Omental fat pad (tissue), 4 donors: ENCODE measurements at places on chromosomes 6 and 20.

- DNase-seq: no peak
Observed at GRCh38 chr20:38426006-38426897, 8.9 kb downstream of the SNHG17 start.

- no peak for DNase-seq
Observed at GRCh38 chr20:58557733-58558342, 42.6 kb upstream of the APCDD1L start.

GRCh38 chr6:170404036-170404435 lies 97.5 kb downstream of the FAM120B start:
- DNase-seq: no peak

DNA sequence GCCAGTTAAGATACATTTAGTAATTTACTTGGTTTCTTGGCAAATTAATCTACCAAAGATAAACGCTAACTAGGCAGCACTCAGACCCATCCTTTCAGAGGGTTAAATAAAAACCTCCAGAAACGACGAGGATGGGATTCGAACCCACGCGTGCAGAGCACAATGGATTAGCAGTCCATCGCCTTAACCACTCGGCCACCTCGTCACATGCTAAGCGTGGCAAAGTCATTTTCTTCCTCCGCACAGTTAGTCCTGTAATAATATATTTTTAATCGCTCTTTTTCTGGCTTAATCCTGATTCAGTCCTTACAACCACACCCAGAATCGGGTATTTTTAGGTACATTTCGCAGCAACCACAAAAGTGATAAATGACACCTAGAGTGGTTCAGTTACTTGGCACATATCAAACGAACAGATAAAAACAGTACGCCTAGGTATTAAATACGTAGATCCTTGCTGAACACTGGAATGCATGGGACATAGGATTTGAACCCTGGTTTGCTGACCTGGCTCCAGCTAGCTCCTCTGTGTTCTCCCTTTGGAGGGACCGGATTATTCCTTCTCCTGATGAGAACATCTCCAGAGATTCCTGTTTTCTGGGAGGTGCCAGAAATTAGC lies 71.6 kb downstream of the GPX5 start:
- no peak for DNase-seq

GRCh38 chr6:168042426-168043192 lies 36.4 kb downstream of the FRMD1 start:
- no peak for DNase-seq

- DNase-seq: no peak
Observed at GRCh38 chr6:131861381-131861780, 53.6 kb downstream of the ENPP1 start.

DNA sequence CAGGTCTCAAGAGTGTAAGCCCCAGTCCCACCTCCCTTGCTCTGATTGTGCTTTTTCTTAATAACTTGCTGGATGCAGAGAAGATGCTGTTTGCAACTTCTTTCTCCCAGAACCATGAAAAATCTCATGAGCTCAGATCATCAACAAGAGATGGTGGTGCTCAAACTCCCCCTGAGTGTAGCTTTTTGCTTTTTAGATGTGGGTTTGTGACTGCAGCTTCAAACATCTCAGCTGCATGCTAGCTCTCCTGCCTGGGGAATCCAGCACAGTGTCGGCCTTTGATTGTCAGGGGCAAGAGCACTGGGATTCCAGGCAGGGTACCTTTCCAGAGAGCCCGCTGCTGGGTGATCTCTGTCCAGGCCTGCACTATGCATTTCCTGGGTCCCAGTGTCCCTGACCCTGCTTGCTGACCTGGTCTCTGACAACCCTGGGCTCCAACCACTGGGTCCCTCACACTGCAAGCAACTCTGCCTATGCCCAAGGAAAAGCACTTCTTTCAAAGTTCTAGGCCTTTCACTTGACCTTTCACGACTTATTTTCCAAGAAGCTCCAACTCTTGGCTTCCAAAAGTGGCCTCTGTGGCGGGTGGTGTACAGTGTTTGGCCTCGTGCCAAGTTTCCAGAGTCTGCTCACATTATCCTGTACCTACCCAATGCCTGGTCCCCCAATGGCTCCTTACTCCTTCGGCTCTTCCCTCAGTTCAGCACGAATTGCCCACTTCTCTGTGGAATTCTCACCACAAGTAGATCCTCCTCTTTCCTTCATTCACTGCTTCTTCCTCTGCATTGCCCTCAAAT lies 69.7 kb upstream of the LY86 start:
- no peak for DNase-seq

DNA sequence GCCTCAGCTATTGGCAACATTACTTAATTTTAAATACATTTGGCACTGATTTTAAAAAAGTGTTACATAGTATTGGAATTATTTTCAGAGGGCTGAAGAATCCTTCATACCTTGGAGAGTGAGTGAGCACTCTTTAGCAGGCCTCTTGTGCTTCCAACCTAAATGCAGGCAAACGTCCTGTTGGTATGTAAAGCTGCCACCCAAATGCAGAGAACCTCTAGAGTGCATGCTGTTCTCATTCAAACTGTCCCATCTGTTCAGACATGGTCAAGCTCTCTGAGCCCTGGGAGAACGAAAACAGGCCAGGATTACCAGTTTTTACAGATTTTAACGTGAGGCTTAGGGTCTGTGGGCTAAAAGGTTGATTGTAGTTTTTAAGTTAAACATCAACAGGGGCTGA lies 378.0 kb upstream of the FLRT3 start:
- no peak for DNase-seq

GRCh38 chr20:50446351-50447101 lies 63.7 kb upstream of the PTPN1 start:
- no peak for DNase-seq

DNA sequence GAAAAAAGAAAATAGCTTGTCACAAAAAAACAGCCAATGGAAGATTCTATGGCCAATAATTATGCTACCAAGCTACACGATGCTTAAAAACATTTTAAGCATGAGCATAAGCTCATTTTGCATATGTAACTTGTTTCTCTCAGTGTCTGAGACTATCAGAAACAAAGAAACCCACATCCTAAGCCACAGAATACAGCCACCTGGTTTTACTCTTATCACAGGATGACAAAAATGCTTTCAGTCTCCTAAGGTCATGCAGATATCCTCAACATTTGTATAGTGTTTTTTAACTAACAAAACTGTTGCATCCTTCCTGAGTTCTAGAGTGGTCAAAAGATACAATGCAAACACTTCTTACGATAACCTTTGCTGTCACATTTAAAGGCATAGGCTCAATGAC lies 172.1 kb upstream of the RUNX2 start:
- no peak for DNase-seq

- DNase-seq: no peak
Observed at GRCh38 chr6:39698789-39699188, 26.4 kb downstream of the KIF6 start.

- no peak for DNase-seq
Observed at GRCh38 chr20:58303547-58303946, 6.0 kb upstream of the RAB22A start.

DNA sequence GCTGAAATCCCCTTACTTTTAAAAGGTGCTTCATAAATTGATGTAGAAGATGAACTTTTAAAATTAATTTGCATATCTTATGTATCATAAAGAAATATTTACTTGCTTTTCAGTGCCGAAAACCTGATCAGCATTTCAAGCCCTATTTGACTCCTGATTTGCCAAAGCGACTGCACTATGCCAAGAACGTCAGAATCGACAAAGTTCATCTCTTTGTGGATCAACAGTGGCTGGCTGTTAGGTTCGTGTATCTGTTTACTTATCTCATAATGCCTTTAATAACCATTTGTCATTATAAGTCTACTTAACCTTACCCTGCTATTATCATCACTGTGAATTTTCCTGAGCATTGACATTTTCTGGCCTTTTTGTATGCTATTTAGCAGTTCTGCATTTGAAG lies 7.8 kb downstream of the OR2A4 start:
- DNase-seq: no peak

DNA sequence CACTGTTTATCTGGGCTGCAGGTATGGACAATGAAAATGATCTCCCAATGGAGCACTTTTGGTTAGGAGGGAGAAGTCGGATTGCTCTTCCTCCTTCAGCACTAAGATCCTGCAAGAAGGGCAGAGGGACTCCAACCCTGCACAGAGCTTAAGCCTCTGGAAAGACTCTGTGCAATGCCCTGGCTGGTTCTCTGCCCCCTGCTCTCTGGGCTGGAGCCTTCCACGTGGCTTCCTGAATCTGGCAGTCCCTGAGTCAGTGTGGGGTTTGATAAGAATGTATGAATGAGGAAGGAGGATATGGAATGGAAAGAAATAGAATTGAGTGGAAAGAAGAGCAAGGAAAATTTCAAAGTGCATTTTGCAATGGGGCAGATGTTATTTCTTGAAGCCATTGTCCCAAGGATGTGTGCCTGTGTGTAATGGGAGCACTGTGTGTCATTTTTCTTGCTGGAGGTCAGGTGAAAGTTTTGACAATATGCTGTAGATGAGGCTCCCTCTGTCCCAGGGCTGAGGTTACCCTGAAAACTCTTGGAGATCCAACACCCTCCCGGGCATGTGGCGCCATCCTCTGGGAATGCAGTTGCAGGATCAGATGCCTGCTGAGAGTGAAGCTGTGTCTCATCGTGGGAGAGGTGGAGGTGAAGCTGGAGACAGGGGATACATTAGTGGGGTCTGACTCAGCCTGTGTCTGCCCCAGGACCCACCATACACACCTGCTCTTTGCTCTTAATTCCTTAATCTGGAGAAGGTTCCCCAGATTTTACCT lies 16.3 kb upstream of the CST9L start:
- DNase-seq: no peak

DNA sequence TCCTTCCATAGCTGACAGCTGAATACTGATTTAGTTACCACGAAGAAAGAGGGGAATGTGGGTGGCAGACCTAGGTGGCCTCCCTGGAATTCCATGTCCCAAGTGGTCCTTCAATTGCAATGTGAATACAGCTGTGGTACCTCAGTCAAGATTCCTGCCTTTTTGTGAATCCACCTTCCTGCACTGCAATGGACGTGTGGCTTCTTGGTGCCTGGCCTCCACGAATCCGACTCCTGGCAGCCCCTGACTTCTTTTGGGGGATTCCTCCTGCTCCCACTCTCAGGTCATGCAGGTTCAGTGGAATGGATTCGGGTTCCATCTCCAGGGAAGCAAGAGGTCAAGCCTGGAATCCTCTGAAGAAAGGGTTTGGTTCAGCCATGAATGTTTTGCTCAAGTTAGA lies 117.8 kb downstream of the DACT2 start:
- DNase-seq: no peak

DNA sequence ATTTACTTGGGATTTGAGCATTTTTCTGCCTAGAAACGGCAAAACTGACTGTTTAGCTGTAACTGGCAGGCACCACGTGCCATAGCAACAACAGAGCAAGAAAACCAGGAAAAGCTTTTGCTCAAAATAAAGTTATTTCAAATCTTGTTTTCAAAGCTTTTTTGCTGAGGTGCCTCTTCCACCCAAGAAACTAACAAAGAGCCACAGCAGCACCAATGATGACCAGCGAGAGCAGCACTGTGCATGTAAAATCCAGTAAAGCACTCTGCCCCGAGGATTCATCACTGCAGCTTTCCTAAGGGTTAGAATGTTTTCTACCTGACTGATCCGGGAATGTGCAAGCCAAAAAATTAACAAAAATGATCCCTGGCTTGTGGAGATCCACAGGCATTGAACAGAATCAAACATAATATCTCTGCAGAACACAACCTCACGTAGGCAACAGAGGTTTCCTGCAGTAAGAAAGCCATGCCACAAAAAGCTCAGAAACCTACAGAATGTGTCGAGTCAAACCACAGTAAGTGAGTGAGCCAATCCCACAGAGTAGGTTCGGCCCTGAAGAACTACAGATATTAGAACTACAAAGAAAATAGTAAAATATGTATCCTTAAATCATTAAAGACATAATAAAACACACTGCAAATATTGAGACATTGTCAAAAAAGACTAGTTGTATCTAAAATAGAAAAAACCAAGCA lies 7.4 kb upstream of the ULBP3 start:
- DNase-seq: no peak

GRCh38 chr6:161109366-161109765 lies 117.8 kb downstream of the MAP3K4 start:
- DNase-seq: no peak

- no peak for DNase-seq
Observed at GRCh38 chr20:63178446-63178820, 37.5 kb downstream of the YTHDF1 start.

GRCh38 chr6:111456208-111456607 lies 26.8 kb downstream of the REV3L start:
- no peak for DNase-seq

DNA sequence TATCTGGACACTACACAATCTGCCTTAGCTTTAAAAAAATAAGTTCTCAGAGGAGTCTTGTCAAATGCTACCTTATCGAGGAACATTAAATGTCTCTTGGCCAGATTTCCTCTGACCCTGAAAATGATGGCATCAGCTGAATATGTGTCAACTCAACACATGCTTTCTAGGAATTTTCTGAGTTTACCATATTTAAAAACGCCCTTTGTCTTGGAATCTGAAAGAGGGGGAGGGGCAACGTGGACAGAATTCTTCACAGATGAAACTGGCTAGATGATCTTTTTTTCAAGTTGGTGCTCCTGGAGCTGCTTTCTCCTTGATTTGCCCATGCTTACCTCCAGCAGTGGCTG lies 5.1 kb downstream of the SOX4 start:
- no peak for DNase-seq

- DNase-seq: no peak
Observed at GRCh38 chr20:61030130-61030529, 221.9 kb upstream of the CDH4 start.

GRCh38 chr6:93307505-93308409 lies 111.6 kb downstream of the EPHA7 start:
- no peak for DNase-seq

DNA sequence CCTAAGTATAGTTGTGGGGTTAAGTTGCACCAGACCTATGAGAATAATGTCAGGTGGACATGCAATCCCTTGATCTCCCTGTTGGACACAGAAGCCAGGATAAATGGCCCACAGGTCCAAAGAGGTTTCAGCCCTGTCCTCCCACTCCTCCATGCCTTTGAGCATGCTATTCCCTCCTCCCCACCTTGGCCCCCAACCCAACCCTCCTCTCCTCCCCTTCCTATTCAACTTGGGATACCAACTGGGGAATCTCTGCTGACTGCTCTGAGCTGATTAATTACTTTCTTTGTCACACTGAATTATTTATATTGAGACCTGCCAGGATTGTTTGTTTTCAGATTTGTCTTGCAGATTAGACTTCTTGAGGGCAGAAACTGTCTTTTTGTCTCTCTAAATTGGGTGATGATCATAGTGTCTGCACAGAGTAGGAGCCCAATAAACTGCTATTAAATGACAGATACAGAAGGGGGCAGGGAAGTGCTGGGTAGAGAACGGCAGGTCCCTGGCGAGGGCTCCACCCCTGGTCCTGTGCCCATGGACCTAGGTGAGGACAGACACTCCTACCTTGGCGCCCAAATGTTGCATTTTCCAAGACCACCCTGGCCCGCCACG lies 120.9 kb downstream of the UNC5CL start:
- DNase-seq: no peak

GRCh38 chr6:68326762-68327161 lies 308.3 kb upstream of the ADGRB3 start:
- DNase-seq: no peak

- DNase-seq: no peak
Observed at GRCh38 chr6:96925290-96925687, 761 bp downstream of the KLHL32 start.

GRCh38 chr6:132684272-132684671 lies 25.3 kb upstream of the TAAR1 start:
- DNase-seq: no peak

- DNase-seq: no peak
Observed at GRCh38 chr6:13697857-13698256, 13.8 kb downstream of the RANBP9 start.

- no peak for DNase-seq
Observed at GRCh38 chr20:45039475-45039820, 61.5 kb downstream of the KCNS1 start.

- no peak for DNase-seq
Observed at GRCh38 chr6:157996918-157997702, 15.4 kb downstream of the SYNJ2 start.

- DNase-seq: no peak
Observed at GRCh38 chr6:11747021-11747420, 31.6 kb downstream of the ADTRP start.
